ENCODE measurements at places on chromosomes 11 and 22. TPM values are rescaled to one million over a fixed set of nuclear protein-coding genes. Genes with fewer than 3 reads are reported as not detected.

TRIM3 gene
- total RNA-seq = 26.5 TPM

GRCh38 chr22:24106385-24107381 lies 74.6 kb upstream of the SUSD2 start:
- DNase-seq = no peak

- no peak for DNase-seq
Observed at GRCh38 chr11:64826578-64827450, 16.5 kb upstream of the MEN1 start.

DNA sequence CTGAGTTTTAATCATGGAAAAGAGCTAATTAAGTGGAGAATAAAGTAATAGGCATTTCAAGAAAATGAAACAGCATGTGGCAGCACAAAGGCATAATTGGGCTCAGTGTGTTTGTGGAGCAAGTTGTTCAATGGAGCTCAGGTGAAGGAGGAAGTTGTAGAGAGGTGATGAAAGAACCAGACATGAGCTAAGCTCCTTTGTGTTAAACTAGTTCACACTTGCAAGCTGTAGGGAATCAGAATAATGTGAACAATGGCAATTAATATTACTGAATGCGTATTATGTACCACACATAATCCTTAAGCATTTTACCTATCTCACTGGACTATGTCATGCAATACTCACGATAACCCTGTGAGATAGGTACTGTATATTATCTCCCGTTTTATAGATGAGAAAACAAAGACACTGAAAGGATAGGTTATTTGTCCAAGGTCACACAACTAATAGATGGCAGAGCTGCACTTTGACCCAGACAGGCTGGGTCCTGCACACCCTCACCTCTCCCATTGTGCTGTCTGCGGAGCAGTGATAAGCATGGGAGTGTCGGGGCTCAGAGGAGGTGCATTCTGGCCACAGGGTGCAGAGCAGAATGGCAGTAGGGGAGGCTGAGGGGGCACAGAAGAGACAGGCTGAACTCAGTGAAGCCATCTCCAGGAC lies 8.9 kb downstream of the OLFML1 start:
- DNase-seq = no peak

DNA sequence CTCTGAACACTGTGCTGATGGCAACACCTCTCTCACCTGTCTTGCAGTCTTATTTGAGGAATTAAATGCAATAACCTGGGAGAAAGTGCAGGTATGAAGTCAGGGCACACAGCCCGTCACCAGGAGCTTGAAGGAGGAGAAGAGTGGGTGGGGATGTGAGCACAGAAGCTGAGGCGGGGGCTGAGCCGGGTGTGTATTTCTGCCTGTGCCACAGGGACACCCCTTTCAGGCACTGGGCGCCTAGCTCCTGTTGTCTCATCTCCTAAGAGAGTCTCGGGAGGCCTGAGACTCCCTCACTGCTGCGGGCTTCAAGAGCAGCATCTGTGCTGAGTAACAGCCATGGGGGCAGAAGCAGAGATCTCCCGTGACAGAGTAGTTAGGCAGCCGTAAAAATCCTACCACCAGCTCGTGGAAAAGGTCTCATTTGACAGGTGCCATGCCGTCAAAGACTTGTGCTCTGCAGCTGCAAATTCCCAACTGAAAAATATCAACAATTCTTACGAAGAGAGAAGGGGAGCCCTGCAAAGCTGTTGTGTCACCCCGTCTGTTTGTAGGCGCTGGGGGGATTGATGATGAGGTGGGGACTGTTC lies 26.8 kb downstream of the PARVB start:
- no peak for DNase-seq

DNA sequence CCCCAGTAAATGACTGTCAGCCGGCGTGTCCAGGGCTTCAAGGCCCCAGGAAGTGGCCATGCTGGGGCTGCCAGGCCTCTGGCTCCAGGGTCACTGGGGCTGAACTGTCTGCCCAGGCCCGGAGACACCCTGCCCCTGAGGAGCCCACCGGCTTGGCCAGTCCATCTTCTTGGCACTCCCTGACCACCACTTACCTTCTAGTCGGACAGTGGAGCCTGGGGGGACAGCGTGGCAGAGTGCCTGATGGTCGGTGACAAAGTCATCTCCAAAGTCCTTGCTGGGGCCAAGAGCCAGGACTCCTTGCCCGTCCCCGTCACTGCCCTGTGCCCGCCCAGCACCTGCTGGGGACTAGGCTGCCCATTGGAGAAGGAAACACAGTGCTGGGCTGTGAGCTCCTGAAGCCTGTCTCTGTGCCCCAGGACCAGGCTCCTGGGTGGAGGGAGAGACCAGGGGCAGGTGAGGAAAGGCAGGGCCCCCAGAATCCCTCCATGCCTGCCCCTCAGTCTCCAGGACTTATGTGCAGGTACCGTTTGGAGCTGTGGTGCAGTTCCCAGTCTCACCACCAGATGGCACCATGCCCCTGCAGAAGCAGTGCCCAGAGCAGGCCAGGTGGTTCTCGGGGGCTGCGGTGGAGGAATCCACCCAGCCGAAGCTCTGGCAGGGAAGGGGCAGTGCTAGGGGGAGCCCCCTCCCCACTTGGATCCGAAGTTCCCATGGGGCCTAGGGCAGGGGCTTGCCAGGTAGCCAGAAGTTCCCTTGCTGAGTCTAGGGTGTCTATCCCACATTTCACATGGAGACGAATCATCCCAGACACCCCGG lies 6.0 kb upstream of the CCDC188 start:
- DNase-seq = peak; percentile 97

- DNase-seq = no peak
Observed at GRCh38 chr11:129944696-129945095, 49.3 kb upstream of the NFRKB start.

DNA sequence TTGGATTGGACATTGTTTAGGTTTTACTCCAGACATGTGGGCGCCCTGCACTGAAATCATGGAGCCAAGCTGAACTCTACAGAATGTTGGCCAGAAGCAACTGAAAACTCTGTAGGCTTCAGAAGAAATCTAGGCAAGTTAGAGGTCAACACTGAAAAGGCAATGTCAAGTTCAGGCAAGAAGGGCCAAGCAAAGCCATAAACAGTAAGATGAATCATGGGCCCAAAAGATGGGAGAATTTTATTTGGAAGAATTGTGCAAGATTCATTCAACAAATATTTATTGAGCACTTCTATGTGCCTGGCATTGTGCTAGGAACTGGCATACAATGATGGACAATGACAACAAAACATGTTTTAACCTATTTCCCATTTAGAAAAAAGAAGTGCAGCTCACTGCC lies 10.9 kb downstream of the HOATZ start:
- no peak for DNase-seq

DNA sequence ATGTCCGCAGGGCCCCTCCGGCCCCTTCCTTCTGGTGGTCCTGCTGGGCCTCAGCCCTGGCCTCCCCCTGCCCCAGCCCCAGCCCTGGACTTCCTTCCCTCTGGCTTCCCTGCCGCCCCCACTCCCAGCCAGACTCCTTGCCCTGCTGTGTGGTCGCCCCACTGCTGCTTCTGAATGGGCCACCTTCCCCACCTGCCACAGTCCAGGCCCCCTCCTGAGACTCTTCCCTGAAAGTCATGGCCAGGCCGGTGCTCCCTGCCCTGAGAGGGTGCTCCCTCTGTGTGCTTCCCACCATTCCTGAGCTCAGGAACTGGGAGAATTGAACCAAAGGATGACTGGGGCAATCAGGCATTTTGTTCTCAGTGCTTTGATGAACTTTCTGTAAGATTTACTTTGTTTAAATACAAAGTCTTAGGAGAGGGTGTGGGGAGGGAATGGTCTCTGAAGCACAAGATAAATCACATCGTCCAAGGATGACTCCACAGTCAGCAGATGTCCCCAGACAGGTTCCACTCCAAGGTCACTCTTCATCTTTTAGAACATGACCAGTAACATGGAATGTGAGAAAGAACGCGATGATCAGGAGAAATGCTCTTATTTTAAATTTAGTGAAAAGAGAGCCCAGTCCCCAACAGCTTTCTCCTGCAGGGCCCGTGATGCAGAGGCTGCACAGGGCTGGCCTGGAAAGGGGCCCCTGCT lies 774 bp downstream of the APOBEC3D start:
- no peak for DNase-seq
